HFFc6 (cell line): ENCODE measurements at places on chromosomes 13 and 19. TPM values are rescaled to one million over a fixed set of nuclear protein-coding genes. Genes with fewer than 3 reads are reported as not detected.

FAM216B gene
- total RNA-seq = not detected in 3 replicates

GRCh38 chr19:2014731-2015607 is 545 bp downstream of the BTBD2 start:
- peaks cover 8% of the 10 kb centered on the region; the same call in 1 of the 2 replicates for H3K36me3 ChIP-seq
- peaks cover 3% of the 10 kb centered on the region for H3K27me3 ChIP-seq
- DNase-seq = no peak
- no peaks in the 10 kb centered on the region for H3K4me1 ChIP-seq
- peak overlapping the region; percentile 18; the same call in 1 of the 2 replicates for H3K27ac ChIP-seq
- peak overlapping the region; percentile 83 for H3K4me3 ChIP-seq

ANGPTL8 gene
- total RNA-seq = not detected in 3 replicates

DNA sequence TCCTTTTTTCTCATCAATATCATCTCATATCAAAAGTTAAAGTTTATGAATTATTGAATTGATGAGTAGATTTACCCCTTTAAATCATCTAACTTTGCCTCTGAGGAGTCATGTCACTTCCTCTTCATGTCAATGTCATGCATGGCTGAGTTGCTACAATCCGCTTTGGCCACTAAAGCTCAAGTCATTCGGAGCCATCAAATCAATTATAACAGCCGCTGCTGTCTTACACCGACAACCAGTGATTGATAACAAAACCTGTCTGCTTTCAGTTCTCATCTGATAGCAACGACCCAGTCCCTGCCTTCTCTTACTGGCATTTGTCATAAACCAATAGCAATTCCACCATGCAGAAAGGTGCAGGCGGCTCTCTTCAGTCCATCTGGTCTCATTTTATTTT is 429.3 kb downstream of the DIAPH3 start:
- H3K27me3 ChIP-seq = no peaks in the 10 kb centered on the region
- DNase-seq = no peak
- H3K27ac ChIP-seq = no peak overlapping the region
- 0 out of 2 replicates have a peak, but pooled peaks cover 5% of the 10 kb centered on the region for H3K36me3 ChIP-seq

- no peak overlapping the region for H3K4me3 ChIP-seq
- H3K27ac ChIP-seq = peak overlapping the region; percentile 83
- H3K27me3 ChIP-seq = no peaks in the 10 kb centered on the region
- peaks cover 20% of the 10 kb centered on the region for H3K4me1 ChIP-seq
- no peaks in the 10 kb centered on the region for H3K36me3 ChIP-seq
Observed at GRCh38 chr13:35648201-35648600, 171.7 kb upstream of the MAB21L1 start.

FCAR gene
- not detected in 3 replicates for total RNA-seq

GRCh38 chr19:46088101-46088500 is 36.4 kb downstream of the IGFL3 start:
- DNase-seq = no peak
- H3K4me3 ChIP-seq = no peak overlapping the region
- peaks cover 17% of the 10 kb centered on the region for H3K36me3 ChIP-seq
- no peak overlapping the region for H3K27ac ChIP-seq
- peaks cover 55% of the 10 kb centered on the region for H3K27me3 ChIP-seq
- 0 out of 2 replicates have a peak, but pooled peaks cover under 1% of the 10 kb centered on the region for H3K4me1 ChIP-seq

LILRA1 gene
- not detected in 3 replicates for total RNA-seq

ZNF835 gene
- total RNA-seq = not detected in 2 replicates

GRCh38 chr19:281992-282391 is 9.2 kb downstream of the PLPP2 start:
- H3K27ac ChIP-seq = no peak overlapping the region
- no peaks in the 10 kb centered on the region for H3K4me1 ChIP-seq
- no peak overlapping the region for H3K4me3 ChIP-seq
- no peaks in the 10 kb centered on the region for H3K36me3 ChIP-seq
- peaks cover 6% of the 10 kb centered on the region for H3K27me3 ChIP-seq
- no peak for DNase-seq

- DNase-seq = no peak
- no peaks in the 10 kb centered on the region for H3K27me3 ChIP-seq
- no peaks in the 10 kb centered on the region for H3K36me3 ChIP-seq
- H3K4me1 ChIP-seq = no peaks in the 10 kb centered on the region
- no peak overlapping the region for H3K4me3 ChIP-seq
Observed at GRCh38 chr19:40313229-40313983, 28.3 kb upstream of the AKT2 start.

DNA sequence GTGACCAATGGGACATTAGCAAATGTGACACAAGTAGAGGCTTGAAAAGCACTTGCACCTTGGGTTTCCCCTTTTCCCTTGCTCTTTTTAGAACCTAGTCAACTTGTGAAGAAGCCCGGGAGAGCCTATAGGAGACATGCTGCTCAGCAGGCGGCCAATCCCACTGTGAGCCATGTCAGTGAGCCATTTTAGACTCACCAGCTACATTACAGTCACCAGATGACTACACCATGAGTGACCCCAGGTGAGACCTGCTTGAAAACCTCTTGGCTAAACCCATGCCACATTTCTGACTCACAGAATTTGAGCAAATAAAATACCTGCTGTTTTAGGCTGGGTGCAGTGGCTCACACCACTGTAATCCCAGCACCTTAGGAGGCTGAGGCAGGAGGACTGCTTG is 317.5 kb downstream of the KLF12 start:
- H3K4me3 ChIP-seq = no peak overlapping the region
- H3K27ac ChIP-seq = no peak overlapping the region
- peaks cover 5% of the 10 kb centered on the region; the same call in 1 of the 2 replicates for H3K36me3 ChIP-seq

- H3K36me3 ChIP-seq = no peaks in the 10 kb centered on the region
- no peak for DNase-seq
- no peak within 1 kb of the TSS for H3K27ac ChIP-seq
- no peak within 1 kb of the TSS for H3K4me3 ChIP-seq
- H3K4me1 ChIP-seq = no peaks in the 10 kb centered on the region
Observed at GRCh38 chr13:27969082-27969865, at the start of gene CDX2. TSS of gene CDX2 (minus strand) at chr13:27969315. CDS start at chr13:27969006, 309 bp downstream.

DNA sequence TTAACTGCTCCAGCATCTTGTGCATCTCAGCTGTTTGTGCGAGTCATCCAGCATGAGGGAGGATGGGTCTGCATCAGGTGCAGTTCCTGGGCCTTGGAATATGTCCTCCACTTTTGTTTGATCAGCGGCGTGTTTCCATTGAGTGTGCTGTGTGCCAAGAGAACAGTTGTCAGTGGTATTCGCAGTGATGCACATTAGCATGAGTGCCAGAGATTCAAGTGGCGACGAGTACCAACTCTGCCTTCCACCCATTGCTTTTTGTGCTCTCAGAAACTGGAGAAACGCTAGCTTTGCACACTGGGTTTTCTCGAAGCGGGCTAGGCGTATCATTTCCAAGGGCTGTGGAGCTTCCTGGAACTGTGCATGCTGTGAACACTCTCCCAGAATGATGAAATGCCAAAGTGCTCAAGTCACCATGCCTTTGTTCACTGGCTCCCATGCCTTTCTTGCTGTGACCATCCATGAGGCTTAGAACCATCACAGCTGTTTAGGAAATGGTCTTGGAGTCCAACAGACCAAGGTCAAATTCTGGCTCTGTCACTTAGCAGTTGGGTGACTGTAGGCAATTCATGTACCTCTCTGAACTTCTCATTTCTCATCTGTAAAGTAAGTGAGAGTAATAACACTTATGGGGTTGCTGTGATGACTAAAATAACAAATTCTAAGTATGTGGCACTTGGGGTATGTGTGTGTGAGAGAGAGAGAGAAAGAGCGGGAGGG is 18.4 kb downstream of the LRCH1 start:
- peaks cover 5% of the 10 kb centered on the region; the same call in 1 of the 2 replicates for H3K36me3 ChIP-seq
- no peak for DNase-seq
- H3K4me1 ChIP-seq = peaks cover 64% of the 10 kb centered on the region
- peak overlapping the region; percentile 28; the same call in 1 of the 2 replicates for H3K27ac ChIP-seq
- no peaks in the 10 kb centered on the region for H3K27me3 ChIP-seq
- no peak overlapping the region for H3K4me3 ChIP-seq

DNA sequence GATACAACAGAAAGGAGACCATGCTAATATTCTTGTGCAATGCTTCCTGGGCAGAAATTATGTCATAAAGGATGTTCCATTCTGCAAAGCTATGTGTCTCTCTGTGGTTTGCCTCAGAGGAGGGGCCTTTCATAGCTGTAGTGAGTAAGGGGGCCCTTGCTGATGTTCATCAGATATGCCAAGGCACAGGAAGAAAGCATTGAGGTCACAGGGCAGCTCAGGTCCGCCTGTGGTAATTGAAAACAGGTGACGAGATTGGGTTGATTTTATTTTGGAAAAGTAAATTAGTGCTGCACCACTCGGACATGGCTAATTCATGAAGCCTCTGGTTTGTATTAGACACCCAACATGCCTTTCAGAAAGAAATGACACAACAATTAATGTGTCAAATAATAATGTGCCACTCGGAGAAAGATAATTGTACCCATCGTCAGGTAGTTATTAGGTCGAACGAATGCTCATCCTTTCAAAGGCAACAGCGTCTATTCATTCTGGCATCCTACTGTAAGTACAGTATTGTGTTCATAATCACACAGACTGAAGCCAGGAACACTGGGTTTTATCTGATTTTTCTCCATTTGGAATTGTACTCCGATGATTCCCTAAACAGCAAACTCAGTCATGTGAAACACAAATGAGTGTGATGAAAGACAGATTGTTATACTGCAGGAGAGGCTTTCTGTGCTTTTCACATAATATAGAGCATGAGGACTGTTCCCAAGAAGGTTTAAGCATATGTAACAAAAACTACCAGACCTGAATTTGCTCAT is 421.6 kb upstream of the KLF12 start:
- H3K27ac ChIP-seq = no peak overlapping the region
- no peaks in the 10 kb centered on the region for H3K36me3 ChIP-seq
- H3K4me1 ChIP-seq = no peaks in the 10 kb centered on the region; the same call in 1 of the 2 replicates
- H3K27me3 ChIP-seq = no peaks in the 10 kb centered on the region
- no peak for DNase-seq
- no peak overlapping the region for H3K4me3 ChIP-seq

UPK1A gene
- total RNA-seq = not detected in 3 replicates

DNAJC15 gene
- 22.5 to 26.0 TPM (median 23.5 TPM) in 3 replicates for total RNA-seq

PEAK3 gene
- 0.14 to 0.40 TPM in 2 of 3 replicates, not detected in the other for total RNA-seq

DNA sequence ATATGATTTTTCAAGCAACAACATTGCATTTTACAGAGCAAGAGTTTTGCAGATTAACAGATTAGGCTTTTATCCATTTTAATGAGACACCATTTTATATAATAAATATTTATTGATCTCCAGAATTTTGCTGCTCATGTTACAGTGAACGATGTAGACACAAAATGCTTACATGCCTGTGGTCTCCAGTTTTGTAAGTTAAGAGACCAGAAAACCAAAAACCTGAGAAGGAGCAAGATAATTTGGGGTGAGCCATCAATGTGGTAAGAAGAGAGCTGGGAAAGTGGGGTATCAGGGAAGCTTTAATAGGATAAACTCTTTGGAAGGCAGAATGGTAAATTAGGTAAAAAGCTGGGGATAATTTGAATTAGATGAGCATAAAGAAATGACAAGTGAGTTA is 2100.5 kb upstream of the PCDH20 start:
- no peaks in the 10 kb centered on the region for H3K4me1 ChIP-seq
- DNase-seq = no peak
- H3K27me3 ChIP-seq = peaks cover 2% of the 10 kb centered on the region; the same call in 1 of the 2 replicates
- no peaks in the 10 kb centered on the region for H3K36me3 ChIP-seq
- H3K27ac ChIP-seq = no peak overlapping the region

- H3K4me3 ChIP-seq = no peak overlapping the region
- DNase-seq = no peak
- H3K27ac ChIP-seq = no peak overlapping the region
- H3K27me3 ChIP-seq = peaks cover 17% of the 10 kb centered on the region
- peaks cover 6% of the 10 kb centered on the region; the same call in 1 of the 2 replicates for H3K4me1 ChIP-seq
Observed at GRCh38 chr13:29483211-29483610, 112.3 kb downstream of the SLC7A1 start.
